ENCODE measurements at places on chromosomes 7 and 10.

DNA sequence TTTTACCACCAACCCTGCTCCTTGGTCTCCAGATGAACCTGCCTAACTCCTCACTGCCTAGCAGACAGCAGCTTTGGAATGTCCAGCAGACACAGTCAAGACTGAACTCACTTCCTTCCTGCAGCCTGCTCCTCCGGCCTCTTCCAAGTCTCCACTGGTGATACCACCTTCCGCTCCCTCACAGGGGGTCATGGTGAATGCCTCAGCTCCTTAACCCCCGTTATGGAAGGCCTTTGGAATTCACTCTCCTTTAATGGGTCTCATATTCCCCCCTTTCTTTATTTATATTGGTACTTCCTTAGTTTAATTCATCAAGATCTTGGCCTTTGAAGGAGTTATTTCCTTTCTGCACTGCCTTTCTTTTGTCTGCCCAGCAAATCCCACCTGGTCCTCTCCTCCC is 44.9 kb upstream of the ZNF32 start:
- DNase-seq, result no peak

GRCh38 chr10:21183025-21183424 is 285.9 kb upstream of the NEBL start:
- no peak for DNase-seq

- DNase-seq, result no peak
Observed at GRCh38 chr10:104099269-104099668, 13.6 kb upstream of the COL17A1 start.

GRCh38 chr7:41315764-41316163 is 387.1 kb downstream of the INHBA start:
- DNase-seq, result no peak

GRCh38 chr10:10661176-10661575 is 356.5 kb upstream of the CELF2 start:
- DNase-seq, result no peak

DNA sequence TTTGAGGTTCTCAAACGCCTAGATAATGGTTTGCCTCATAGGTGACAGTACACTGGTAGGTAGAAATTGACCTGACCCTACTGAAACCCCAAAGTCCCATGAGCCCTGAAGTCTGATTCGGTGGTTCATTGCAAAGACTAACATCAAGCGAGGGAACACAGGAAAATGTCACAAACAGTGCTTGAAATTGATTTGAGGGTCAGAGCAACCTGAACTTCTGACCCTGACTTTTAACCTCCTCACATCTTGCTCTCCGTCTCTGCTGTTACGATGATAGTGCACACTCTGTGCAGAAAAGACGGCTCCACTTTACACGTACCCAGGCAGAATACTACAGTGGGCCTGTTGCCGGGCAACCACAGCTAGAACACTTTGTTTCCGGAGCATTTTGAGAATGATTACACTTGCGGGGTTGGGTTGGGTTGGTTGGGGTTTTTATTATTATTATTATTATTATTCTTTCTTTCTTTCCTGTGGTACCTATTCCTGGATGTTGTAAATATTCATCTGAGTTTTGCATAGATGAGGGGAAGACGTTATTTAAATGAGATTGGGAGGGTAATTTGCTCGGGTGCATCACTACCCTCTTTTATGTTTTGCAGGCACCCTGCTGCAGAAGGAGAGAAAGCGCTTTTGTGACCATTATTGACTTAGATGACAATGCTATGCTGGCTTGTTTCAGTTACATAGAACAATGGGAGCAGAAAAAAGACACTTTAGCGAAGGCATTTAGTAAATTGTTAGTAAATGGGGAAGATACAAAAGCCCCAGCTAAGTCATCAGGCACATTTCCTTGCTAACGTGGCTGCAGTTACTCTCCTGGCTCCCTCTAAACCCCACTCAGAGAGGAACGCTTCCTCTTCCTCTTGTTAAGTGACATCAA is 438.1 kb upstream of the NRP1 start:
- DNase-seq, result no peak

DNA sequence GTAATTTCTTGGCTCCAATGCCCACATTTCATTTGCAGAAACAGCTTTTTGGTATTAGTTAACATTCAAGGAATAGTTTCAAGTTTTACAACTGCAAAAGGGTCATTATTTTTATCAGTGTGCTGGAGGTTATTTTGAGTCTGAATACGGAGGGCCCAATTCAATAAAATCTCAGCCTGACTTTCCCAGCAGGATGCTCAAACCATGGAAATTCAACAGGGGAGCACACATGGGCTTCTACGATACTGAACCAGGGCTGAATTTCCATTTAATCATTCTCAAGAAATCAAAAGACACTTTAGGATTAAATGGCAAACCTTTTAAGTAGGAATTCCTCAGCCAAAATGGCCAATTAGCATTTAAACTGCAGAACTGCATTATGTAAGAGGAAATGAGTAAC is 700.9 kb upstream of the ANKRD30A start:
- no peak for DNase-seq

DNA sequence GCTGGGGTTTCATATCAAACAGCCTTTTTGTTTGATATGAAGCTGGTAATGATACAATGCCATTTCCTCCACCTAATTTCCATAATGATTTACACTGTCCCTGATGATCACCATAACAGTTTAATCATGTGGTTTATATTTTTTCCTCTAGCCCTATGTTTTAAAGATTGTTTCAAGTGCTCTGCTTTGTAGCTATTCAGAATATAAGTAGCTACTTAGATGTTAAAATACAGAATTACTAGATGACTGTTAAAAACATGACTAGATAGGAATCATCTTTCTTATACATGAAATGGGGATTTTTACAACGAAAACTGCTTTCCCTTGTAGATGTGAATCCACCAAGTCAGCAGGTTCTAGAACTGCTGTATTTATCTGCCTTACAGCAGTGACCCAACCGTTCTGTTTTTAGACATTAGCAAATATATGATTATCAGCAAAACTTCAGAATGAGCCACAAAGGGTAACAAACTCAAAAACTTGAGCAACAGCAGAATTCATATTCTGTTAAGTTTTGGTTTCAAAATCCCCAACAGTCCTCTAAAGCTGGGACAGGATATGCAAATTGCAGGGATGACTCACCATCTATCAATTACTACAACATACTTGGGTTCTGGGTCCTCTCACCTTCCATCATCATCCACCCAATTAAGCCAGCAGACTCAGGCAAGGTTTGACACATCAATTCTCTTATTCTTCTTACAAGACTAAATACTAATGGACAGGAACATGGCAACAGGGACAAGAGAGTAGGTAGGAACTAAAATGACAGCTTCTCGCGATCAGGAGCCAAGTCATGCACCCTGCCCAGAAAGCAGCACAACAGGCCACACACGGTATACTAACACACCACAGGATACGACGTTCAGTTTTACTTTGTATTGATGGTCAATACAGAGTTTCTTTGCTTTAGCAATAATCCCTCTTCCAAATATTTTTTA is 83.9 kb downstream of the PIP4K2A start:
- DNase-seq, result no peak

- DNase-seq, result no peak
Observed at GRCh38 chr7:24946467-24946866, 33.5 kb downstream of the OSBPL3 start.

GRCh38 chr7:131826960-131827359 is 270.5 kb upstream of the PODXL start:
- no peak for DNase-seq

- no peak for DNase-seq
Observed at GRCh38 chr10:37473906-37474305, 348.5 kb downstream of the ANKRD30A start.

- DNase-seq, result no peak
Observed at GRCh38 chr7:51636503-51636902, 319.9 kb upstream of the COBL start.

- DNase-seq, result peak; percentile 15
Observed at GRCh38 chr7:101363734-101364374, 1.2 kb downstream of the COL26A1 start.

DNA sequence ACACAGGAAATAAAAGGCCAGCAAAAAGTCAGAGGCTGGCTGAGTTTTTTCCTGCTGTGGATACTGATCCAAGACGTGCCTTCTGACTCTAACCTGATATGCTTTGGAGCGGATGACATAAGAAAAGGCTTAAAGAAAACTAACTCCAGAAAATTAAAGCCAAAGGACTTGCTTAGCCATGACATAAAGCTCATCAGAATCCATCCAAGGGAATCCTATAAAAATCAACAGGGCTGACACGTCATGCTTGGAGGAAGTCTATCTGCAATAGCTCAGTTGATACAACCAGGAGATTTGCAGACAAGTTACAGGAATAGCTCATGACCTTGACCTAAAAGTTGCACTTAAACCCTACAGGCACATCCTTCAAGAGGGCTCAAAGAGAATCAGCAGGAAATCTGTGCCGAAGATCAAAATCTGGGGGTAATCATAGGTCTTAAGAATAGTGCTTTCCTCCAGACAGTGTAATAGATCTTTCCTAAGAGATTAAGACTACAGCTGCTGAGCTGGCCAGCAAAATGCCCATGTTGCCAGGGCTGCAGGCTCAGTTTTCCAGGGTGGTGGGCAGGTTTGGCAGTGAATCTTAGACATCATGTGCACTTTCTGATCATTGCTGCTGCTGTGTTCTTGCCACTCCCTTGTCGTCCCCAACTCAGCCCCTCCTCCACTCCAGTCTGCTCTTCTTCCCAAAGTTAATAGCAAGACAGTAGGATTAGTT is 111.5 kb upstream of the SVIL start:
- DNase-seq, result no peak

- DNase-seq, result no peak
Observed at GRCh38 chr10:50653142-50653541, 29.4 kb upstream of the SGMS1 start.

DNA sequence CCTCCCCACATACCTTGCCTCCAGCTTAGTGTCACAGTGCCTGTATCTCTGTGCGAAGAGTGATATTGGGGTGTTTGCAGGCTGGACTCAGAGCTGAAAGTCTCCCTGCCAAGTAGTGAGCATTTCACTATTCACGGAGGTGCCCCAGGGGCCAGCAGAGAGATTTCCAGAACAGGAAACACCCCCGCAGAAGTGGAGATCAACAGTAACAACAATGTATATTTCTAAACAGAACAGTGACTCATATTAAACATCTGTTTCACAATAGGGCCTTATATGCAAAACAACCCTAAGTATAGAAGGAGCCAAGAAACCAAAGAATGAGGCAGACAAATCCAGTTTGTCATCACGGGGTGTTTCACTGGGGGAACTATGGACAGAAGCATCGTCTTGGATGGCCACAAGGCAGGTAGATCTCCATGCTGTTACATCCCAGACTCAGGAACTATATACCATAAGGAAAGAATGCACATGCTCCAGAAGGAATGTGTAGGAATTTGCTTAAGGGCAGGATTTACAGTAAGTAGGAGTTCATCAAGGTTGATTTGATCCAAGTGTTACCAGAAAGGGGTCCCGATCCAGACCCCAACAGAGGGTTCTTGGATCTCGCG is 29.3 kb upstream of the CCL24 start:
- DNase-seq, result no peak

DNA sequence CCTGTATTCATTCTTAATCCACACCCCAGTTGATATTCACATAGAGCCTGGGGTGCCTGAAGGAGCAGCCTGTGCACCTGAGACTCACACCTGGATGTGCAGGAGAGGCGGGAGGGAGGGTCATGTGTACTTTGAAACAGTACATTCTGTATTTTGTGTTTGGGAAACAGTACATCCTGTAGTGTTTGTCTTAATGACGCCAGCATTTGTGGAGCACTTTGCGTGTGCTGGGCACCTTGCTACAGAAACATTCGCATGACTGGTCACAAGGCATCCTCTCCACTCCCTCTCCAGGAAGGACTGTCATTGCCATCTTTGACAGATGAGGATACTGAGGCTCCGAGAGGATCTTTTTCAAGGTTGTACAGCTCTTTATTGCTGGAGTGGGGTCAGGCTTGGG is 132.1 kb downstream of the TACC2 start:
- DNase-seq, result no peak

DNA sequence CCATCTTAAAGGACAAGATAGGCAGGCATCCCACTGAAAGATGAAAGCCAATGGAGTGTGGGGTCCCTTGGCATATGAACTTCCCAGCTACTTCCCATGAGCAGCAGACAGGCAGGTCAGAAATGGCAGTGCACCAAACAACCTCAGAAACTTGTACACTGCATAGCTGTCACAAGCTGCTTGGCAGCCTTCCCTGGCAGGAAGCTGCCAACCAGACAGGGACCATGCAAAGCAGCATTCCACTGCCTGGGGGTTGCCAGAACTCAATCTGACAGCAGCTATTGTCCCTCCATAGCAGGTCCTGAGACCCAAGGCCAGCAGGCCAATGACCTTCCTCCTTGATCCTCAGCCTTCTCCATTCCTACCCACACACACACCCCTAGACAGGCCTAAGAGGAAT is 139.5 kb downstream of the PLCE1 start:
- no peak for DNase-seq

GRCh38 chr7:39527296-39527695 is 38.9 kb upstream of the YAE1 start:
- DNase-seq, result no peak

DNA sequence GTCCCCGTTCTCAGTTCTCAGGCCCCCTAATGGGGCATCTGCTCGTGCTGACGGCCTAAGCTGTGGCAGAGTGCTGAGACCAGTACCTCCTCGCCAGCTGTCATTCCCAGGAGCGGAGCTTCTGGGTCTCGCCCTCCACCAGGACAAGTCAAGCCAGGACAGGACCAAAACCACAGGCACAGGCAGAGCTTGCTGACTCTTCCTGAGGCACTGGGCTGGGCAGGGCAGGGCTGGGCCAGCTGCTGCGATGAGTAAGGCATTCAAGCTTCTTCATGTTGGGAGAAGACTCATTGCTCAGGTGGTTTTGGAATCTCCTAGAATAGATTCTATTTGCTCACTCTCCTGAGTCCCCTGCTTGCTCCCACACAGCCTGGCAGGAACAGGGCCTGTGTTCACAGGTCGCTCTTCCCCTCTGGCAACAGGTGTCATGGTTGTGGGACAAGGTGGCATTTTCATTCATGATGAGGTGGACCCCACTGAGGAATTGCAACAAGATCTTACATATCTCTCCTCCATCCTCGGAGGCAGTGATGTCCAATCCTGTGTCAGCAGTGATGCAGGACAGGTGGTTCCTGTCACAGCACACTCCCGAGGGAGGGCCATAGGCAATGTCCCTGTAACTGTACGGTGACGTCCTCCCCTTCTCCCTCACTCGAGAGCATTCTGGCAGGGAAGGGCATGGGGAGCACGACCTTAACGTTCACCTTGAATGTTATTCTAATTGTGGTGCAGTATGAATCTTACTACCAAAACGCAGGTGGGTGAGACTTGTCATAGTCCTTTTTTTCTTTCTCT is 17.0 kb upstream of the SH3PXD2A start:
- DNase-seq, result no peak

DNA sequence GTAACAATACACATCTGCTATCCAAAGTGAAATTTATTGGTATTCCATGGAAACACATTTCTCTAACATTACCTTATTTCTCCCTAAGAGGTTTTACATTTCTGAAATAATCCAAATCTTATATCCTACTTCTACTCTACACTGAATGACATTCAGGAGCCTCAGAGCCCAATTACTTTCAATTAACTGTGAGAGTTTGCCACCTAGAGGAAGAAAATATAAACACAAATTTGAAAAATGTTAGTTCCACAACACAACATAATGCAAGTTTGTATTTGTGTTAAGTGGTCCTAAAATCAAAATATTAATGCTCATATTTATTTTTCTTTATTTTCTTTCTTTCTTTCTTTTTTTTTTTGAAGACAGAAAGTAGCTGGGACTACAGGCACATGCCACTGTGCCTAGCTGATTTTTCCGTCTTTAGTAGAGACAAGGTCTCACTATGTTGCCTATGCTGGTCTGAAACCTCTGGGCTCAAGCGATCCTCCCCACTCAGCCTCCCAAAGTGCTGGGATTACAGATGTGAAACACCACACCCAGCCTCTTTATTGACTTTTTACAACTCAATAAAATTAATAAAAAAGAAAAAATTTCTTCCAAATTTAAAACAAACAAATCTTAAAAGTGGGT is 46.0 kb downstream of the ATAD1 start:
- no peak for DNase-seq

- DNase-seq, result no peak
Observed at GRCh38 chr7:123972045-123972444, 47.0 kb downstream of the SPAM1 start.
